Activated naive CD8-positive, alpha-beta T cell treated with anti-CD3 and anti-CD28 coated beads for 36 hours (primary cell): ENCODE measurements at places on chromosomes 1 and 21. TPM values are rescaled to one million over a fixed set of nuclear protein-coding genes. Genes with fewer than 3 reads are reported as not detected.

ST6GALNAC5 gene
- total RNA-seq: not detected

INKA2 gene
- total RNA-seq: 0.84 TPM

TTLL10 gene
- not detected for total RNA-seq

KRTAP13-2 gene
- not detected for total RNA-seq

ASPM gene
- 31.4 TPM for total RNA-seq

CRP gene
- not detected for total RNA-seq

CLDN19 gene
- total RNA-seq: not detected

S100A7 gene
- total RNA-seq: not detected

TTC22 gene
- total RNA-seq: 4.8 TPM

LCE1E gene
- total RNA-seq: not detected

HORMAD1 gene
- not detected for total RNA-seq

SYT14 gene
- not detected for total RNA-seq

- H3K27me3 ChIP-seq: peaks cover 17% of the 10 kb centered on the region
- no peak overlapping the region for H3K4me3 ChIP-seq
- no peaks in the 10 kb centered on the region for H3K36me3 ChIP-seq
- peaks cover 7% of the 10 kb centered on the region for H3K4me1 ChIP-seq
- no peak overlapping the region for H3K27ac ChIP-seq
- peak; percentile 11 for DNase-seq
Observed at GRCh38 chr1:8015036-8015808, 10.9 kb downstream of the ERRFI1 start.

DNA sequence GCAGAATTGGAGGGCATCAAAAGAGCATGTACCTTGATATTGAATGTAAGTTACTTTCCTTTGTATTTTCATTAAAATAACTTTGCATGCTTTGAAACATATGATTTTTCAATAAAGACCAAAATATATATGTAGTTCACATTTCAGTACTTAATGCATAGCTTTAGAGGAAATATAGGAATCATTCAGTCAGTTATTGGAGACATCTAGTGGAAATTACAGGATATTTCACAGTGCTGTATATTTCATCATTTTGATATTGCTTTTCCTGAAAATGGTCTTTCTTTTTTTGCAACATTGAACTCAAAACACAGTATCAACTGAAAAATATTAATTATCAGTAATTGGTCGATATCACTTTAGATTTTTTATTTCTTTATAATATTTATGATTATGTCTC is 375.8 kb downstream of the NCAM2 start:
- no peak for DNase-seq
- no peak overlapping the region for H3K4me3 ChIP-seq
- no peak overlapping the region for H3K27ac ChIP-seq
- no peaks in the 10 kb centered on the region for H3K4me1 ChIP-seq
- H3K36me3 ChIP-seq: no peaks in the 10 kb centered on the region

GRCh38 chr1:228150461-228151179 is 890 bp downstream of the GJC2 start:
- no peak overlapping the region for H3K4me3 ChIP-seq
- H3K27me3 ChIP-seq: no peaks in the 10 kb centered on the region
- no peak for DNase-seq
- peaks cover 14% of the 10 kb centered on the region for H3K4me1 ChIP-seq

DNA sequence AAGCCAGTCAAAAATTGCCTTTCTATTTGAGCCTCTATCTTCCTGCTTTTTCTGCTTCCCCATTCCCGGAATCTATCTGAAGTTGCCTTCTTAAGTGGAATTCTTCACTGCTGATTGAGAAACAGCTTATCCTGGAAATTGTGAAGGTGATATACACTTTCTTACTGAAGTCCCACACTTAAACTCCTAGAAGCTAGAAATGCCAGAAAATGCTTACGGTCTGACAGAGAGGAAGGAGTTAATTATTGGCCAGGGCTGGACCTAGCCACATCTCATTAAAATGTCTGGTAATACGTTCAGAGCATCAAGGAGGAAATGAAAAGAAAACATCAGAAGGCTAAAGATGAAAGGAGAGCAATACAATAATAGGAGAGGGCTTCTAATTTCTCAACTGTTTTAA is 292.5 kb upstream of the SNX7 start:
- H3K27ac ChIP-seq: no peak overlapping the region
- H3K27me3 ChIP-seq: no peaks in the 10 kb centered on the region
- no peaks in the 10 kb centered on the region for H3K4me1 ChIP-seq
- DNase-seq: no peak
- no peaks in the 10 kb centered on the region for H3K36me3 ChIP-seq
- no peak overlapping the region for H3K4me3 ChIP-seq

- DNase-seq: no peak
- H3K27ac ChIP-seq: no peak overlapping the region
- peaks cover 5% of the 10 kb centered on the region for H3K27me3 ChIP-seq
- peaks cover 18% of the 10 kb centered on the region for H3K4me1 ChIP-seq
- no peaks in the 10 kb centered on the region for H3K36me3 ChIP-seq
Observed at GRCh38 chr1:228861832-228862180, 126.5 kb downstream of the RHOU start.

DNA sequence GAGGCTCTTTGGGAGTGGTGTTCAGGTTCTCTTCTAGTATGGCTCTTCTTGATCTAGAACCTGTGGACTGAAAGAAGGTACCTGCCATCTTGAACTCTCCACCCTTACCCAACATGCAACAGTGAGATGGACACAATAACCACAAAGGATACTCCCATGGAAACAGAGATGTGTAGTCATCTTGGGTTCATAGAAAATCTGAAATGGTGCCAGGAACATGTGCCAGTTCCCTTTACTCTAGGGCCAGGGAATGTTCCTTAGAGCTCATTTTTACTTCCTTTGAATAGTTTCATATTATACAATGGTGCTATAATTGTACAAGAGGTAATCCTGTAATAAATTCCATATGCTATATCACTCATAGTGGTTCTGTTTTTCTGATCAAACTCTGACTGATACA is 13.2 kb upstream of the SCYL3 start:
- H3K27ac ChIP-seq: no peak overlapping the region
- peaks cover 15% of the 10 kb centered on the region for H3K4me1 ChIP-seq
- peaks cover under 1% of the 10 kb centered on the region for H3K36me3 ChIP-seq

DNA sequence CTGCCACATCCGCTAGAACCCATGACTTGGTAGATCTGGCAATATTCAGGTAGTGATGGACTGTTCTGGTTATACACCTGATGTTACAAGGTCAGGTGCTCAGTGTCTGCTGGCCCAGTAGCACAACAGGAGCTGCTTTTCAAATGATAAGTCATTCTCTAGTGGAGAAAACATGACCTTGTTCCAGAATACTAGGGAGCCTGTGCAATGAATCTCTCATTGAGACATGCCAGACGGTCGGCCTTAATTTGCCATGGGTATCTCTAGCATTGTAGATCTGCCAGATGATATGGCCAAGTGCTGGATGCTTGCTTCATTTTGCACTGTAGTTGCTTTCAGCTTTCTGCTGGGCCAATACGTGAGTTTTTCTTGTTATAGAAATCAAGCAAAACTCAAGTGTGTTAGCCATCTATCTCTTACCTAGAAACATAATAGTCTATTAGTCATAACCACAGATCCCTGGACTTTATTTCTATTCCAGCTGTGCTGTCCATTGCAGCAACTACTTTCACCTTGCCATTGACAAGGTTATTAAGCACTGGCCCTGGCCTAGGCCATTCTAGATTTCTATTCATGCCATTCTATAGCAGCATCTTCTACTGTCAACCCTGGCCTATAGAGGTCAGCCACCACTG is 13.9 kb upstream of the CENPF start:
- H3K36me3 ChIP-seq: no peaks in the 10 kb centered on the region
- H3K27me3 ChIP-seq: no peaks in the 10 kb centered on the region
- H3K4me3 ChIP-seq: no peak overlapping the region

DNA sequence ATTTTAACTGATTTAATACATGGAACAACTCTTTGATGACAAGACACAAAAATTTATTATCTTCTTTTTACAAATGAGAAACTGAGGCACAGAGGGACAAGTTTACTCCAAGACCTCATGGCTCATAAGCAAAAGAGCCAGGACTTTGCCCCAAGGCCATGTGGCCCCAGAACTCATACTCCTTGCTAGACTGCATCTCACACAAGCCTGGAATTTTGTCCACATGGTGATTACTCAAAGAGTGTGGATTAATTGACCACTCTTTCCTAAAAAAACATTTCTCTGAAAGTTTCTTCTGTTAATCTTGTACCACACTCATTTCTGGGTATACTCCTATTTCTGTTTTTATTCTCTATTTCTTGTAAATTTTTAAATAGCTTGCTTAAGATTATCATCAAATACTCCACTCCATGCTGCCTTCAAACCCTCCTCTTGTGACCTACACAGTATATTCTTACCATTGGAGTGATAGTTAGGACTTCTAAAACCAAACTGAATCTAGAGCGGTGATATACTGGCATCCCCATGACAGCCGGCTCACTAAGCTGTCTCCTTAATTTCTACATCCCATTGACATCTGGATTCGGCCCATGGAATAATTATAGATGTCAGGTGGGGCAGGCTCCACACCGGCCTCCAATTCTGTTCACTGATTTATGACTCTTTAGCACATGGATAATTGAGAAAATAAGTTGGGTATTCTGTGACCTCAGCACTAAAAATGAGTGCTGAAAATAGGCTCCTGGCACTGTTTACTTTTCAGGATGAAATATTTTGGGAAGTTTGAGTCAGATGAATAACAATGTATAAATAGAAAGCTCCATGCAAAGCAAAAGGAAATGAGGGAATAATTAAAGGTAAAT is 16.1 kb downstream of the RGS4 start:
- no peaks in the 10 kb centered on the region for H3K36me3 ChIP-seq
- DNase-seq: no peak
- no peak overlapping the region for H3K4me3 ChIP-seq

- H3K4me3 ChIP-seq: no peak overlapping the region
- no peaks in the 10 kb centered on the region for H3K4me1 ChIP-seq
- H3K36me3 ChIP-seq: peaks cover 6% of the 10 kb centered on the region
- DNase-seq: no peak
Observed at GRCh38 chr1:52792036-52792435, 50.5 kb upstream of the ZYG11A start.

GRCh38 chr21:46149205-46149901 is 6.0 kb downstream of the FTCD start:
- no peaks in the 10 kb centered on the region for H3K27me3 ChIP-seq
- H3K4me1 ChIP-seq: peaks cover 6% of the 10 kb centered on the region
- no peak overlapping the region for H3K27ac ChIP-seq
- no peaks in the 10 kb centered on the region for H3K36me3 ChIP-seq

DNA sequence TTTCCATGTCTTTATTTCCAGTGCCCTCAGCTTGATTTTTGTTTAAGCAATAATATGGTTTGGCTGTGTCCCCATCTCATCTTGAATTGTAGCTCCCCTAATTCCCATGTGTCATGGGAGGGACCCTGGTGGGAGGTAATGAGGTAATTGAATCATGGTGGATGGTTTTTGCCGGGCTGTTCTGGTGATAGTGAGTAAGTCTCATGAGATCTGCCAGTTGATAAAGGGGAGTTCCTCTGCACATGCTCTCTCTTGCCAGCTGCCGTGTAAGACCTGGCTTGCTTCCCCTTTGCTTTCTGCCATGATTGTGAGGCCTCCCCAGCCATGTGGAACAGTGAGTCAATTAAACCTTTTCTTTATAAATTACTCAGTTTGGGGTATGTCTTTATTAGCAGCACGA is 559.6 kb upstream of the ADAMTS5 start:
- H3K27me3 ChIP-seq: no peaks in the 10 kb centered on the region
- H3K4me3 ChIP-seq: no peak overlapping the region
- no peak for DNase-seq
- no peak overlapping the region for H3K27ac ChIP-seq

DNA sequence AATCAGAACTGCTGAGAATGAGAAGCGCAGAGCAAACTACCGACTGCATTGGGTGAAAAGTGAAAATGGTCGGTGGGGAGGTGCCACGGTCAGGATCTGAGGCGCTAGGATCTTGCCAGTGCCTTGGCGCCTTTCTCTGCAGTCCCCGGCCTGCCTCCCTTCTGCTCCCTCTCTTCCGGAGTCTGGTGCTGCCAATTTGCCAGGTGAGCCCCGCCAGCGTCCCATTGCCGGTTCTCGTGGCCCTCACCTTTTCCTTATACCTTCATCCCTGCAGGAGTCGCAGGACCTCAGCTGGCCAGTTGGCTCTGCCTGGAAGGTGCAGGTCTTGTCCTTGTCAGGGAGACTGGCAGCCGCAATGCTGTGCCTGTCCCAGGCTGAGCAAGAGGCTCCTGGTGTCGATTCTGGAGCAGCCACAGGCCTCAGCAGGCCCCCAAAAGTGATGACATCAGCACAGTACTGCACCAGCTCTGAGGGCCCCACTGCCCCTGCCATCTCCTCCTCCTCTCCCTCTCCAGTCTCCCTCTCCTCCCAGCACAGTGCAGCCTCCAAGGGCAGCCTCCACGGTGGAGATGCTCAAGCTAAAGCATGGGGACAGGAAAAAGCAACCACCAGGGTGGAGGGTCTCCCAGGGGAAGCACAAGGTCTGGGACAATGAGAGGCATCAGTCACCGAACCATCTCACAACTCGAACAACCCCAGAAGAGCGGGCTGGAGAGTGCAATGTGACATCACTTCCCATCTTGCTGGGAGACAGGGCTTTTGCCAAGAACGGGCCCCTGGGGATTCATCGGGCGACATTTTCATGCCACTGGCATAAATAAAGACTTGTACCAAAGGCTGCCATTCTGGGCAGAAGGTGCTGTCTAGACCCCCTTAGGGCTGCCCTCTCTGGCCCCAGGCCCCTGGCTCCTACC is 37.1 kb upstream of the H6PD start:
- peaks cover 30% of the 10 kb centered on the region for H3K4me1 ChIP-seq
- H3K36me3 ChIP-seq: no peaks in the 10 kb centered on the region
- H3K27ac ChIP-seq: no peak overlapping the region
- peaks cover 64% of the 10 kb centered on the region for H3K27me3 ChIP-seq
- DNase-seq: no peak

- no peak overlapping the region for H3K27ac ChIP-seq
- H3K4me1 ChIP-seq: peaks cover 5% of the 10 kb centered on the region
- H3K4me3 ChIP-seq: no peak overlapping the region
- H3K36me3 ChIP-seq: no peaks in the 10 kb centered on the region
Observed at GRCh38 chr21:46039891-46040660, 57.8 kb upstream of the COL6A2 start.

DNA sequence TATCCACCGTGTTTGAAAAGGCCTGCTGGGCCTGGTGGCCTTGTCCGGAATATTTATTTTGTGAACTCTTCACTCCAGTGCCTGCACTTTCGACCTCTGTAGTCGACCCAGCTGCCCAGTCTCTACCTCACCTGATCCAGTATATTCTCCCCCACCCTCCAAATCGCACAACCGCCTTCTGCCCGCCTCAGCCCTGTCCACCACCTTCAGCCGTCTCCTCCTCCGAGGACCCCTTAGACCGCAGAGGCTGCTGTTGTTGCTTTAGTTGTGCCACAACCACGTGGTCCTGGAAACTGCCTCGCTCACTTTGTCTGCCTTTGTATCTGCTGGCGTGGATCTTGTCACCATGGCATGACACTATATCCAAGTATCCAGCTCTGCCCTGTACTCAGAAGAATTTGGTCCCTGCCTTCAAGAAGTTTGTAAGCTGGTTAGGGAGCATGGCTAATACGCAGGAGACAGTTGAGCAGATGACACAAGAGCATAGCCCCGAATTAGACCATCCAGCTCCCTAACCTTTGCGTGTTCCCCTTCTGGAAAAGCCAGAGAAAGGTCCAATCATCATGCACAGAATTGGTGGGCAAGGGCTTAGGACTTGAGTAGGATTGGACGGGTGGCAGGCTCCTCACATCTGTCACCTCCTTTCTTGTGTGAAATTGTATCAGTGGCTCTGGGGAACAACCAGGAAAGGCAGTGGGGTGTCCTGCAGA is 1.5 kb downstream of the PHGDH start:
- no peak for DNase-seq
- peaks cover 8% of the 10 kb centered on the region for H3K27me3 ChIP-seq
- peaks cover 43% of the 10 kb centered on the region for H3K4me1 ChIP-seq
